Dermis microvascular lymphatic vessel endothelial cell (primary cell): ENCODE measurements at places on chromosomes 6 and 20. TPM values are rescaled to one million over a fixed set of nuclear protein-coding genes. Genes with fewer than 3 reads are reported as not detected.

HMGCLL1 gene
- total RNA-seq = not detected in 2 replicates

LAMP5 gene
- total RNA-seq = 1.0 and 1.9 TPM in 2 replicates

PRSS35 gene
- total RNA-seq = not detected in 2 replicates

TBXT gene
- not detected in 2 replicates for total RNA-seq

GTSF1L gene
- total RNA-seq = not detected in 2 replicates

ROS1 gene
- not detected in 2 replicates for total RNA-seq

RIMS4 gene
- not detected in 2 replicates for total RNA-seq

PDCD2 gene
- 47.9 and 59.8 TPM in 2 replicates for total RNA-seq

MEI4 gene
- not detected in 2 replicates for total RNA-seq

L3MBTL1 gene
- total RNA-seq = 1.7 and 2.4 TPM in 2 replicates

TNFRSF21 gene
- total RNA-seq = 60.7 and 120 TPM in 2 replicates

ETV7 gene
- total RNA-seq = 0.13 TPM in 2 replicates

SOX18 gene
- total RNA-seq = 27.2 and 75.7 TPM in 2 replicates

HAO1 gene
- not detected in 2 replicates for total RNA-seq

PSORS1C2 gene
- total RNA-seq = not detected in 2 replicates

LBP gene
- total RNA-seq = under 0.01 and 0.13 TPM in 2 replicates

C6orf52 gene
- 0.25 and 0.77 TPM in 2 replicates for total RNA-seq

SCRT2 gene
- total RNA-seq = not detected in 2 replicates

CYP21A2 gene
- not detected in 2 replicates for total RNA-seq

GSTA3 gene
- total RNA-seq = not detected in 2 replicates

BHLHE23 gene
- total RNA-seq = not detected in 2 replicates

ID4 gene
- total RNA-seq = under 0.01 and 0.13 TPM in 2 replicates

GFRAL gene
- not detected in 2 replicates for total RNA-seq
